Gastrocnemius medialis (tissue), 4 donors: ENCODE measurements at places on chromosomes 11 and 22. TPM values are rescaled to one million over a fixed set of nuclear protein-coding genes. Genes with fewer than 3 reads are reported as not detected.

The LRRN4CL gene
- 3.7 TPM for total RNA-seq

The SCGB2A2 gene
- not detected for total RNA-seq

- H3K27me3 ChIP-seq = no peaks in the 10 kb centered on the region
- no peaks in the 10 kb centered on the region for H3K36me3 ChIP-seq
- H3K4me1 ChIP-seq = no peaks in the 10 kb centered on the region
- H3K27ac ChIP-seq = no peak overlapping the region
- no peak overlapping the region for H3K4me3 ChIP-seq
Observed at GRCh38 chr11:104637662-104638170, 260.5 kb downstream of the CASP12 start.

DNA sequence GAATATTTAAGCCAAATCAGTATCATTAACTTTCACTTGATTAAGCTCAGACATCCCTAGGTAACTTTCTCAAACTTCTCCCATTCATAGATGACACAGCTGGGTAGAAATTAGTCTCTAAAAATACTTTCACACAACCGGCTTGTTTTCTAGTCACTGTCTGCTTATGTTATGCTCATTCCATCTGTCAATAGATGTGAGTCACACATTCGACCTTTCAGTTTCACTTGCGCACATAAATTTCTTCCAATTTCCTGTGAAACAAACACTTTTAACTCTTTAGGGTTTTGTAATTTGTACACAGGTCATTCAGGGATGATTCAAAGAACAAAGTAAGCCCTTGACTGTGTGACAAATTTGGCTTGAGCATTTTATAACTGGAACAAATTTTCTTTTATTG is 723.0 kb downstream of the KCNA4 start:
- DNase-seq = no peak
- H3K36me3 ChIP-seq = no peaks in the 10 kb centered on the region
- H3K4me3 ChIP-seq = no peak overlapping the region
- no peaks in the 10 kb centered on the region for H3K27me3 ChIP-seq
- no peaks in the 10 kb centered on the region for H3K4me1 ChIP-seq
- no peak overlapping the region for H3K27ac ChIP-seq

DNA sequence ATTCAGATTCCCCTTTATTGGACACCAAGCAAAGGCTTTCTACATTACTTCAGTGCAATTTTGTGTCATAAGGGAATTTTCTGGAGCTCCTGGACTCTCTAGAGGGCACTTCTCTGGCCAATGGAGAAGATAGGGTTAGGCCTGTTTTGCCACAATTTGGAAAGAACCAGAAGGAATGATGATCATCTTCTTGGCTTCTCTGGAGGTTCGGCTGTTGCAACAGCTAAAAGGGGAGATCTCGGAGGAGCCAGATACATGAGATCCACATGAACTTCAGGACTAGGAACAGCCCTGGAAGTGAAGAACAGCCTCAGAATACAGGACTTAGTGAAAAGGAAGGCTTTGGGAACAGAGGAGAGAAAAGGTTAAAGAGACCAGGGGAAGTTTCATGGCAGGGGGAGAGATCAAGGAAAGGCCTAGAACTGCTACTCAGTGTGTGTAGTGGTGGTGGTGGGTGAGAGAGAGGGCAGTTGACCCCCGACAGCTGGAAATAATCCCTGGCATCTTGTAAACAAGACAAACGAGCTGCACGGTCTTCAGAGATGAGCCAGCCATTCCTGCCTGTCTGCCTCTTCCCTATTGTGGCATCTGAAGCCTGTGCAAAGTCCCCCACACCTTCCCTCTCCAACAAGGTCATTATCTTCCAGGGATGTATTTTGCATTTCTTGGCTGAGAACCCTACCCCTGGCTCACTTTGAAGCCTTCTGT is 83.8 kb downstream of the CCDC81 start:
- H3K4me3 ChIP-seq = no peak overlapping the region
- peaks cover 11% of the 10 kb centered on the region for H3K4me1 ChIP-seq
- DNase-seq = peak; percentile 37
- H3K36me3 ChIP-seq = no peaks in the 10 kb centered on the region
- no peaks in the 10 kb centered on the region for H3K27me3 ChIP-seq
- H3K27ac ChIP-seq = peak overlapping the region; percentile 43

DNA sequence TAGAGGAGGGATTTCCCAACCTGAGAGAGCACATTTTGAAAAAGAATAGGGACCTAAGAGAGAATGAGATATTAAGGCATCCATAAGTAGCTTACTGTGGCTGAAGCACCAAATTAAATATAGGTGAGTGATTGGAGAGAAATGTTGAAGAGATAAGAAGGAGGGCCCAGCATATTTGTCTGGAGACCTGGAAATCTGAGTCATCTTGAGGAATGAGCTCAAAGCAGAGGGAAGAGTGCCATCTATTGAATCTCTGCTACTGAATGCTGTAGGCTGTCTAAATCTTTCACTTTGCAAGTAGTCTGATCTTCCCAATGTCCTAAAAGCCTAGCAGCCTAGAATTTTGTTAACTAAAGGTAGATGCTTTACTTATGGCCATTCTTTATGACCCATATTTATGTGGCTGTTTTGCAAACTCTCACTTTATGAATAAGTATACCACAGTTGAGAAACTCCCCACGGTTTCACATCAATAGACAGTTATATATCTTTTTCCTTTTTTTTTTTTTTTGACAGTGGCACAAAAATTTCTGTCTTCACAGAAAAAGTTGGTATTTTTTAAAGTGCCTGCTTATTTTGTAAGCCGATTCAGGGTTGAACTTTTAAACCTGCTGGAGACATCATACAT is 2093.5 kb downstream of the LRRC4C start:
- H3K4me1 ChIP-seq = no peaks in the 10 kb centered on the region
- no peak overlapping the region for H3K27ac ChIP-seq
- H3K36me3 ChIP-seq = no peaks in the 10 kb centered on the region
